ENCODE measurements at places on chromosomes 16 and 17.

DNA sequence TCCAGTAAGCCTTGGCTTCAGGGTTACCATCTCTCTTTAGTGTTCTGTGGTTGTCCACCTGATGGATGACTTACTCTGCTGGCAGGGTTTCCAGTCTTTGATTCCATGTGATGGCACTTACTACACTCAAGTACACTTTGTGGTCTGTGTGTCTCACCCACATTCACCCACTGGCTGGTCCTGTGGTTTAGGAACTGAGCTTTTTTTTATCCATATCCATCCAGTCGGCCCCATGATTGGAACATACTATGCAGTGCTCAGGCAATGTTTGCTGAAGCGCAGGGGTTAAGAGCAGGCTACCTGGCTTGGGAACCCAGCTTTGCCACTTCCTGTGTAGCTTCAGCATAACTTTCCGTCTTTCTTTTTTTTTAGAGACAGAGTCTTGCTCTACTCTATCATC is 2.8 kb upstream of the FUS start:
- DNase-seq = no peak

DNA sequence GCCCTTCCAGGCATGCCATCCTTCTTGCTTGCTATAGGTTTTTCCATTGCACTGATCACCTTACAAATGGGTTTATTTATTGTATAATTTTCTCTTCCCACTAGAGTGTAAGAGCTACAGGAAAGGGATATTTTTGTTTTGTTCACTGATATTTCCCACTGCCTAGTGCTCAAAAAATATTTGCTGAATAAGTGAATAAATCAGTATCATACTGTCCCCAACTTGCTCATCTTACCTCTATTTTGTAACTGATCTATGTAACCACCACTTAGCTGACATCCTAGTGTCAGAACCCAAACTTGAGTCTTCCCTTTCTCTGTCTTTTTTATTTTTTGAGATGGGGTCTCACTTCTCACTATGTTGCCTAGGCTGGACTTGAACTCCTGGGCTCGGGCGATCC is 87.6 kb upstream of the TBC1D3K start:
- no peak for DNase-seq

DNA sequence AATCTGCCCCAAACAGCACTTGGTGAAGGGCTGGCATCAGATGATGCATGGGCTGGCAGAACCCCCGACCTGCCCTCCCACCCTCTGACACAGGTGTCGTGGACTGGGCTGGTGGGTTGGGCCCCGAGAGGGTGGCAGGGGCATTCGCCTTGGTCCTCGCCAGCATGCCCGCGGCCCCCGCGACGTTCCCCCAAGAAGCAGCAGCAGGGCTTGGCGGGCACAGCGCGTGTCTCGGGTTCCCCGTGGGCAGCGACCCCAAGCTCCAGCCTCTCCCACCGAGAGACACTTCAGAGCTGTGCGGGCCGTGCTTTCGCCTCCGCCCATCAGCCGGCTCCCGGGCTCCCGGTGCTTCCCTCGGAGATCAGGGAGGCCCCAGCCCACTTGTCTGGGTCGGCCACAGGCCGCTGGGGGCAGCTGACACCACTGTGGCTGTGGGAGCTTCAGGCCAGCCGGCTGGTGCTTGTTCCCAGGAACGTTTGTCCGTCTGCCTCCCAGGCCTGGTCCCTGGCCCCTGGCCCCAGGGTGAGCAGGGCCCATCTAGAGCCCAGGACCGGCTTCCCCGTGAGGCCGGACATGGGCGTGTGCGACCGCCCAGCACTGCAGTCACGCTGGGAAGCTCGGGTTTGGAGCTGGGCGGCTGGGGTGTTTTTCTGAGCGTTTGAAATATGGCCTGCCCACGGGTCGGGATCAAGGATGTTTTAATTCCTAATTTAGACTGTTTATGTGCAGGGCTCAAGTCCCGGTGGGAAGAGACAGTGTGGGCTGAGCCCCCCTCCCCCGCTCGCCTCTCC is 16.6 kb downstream of the CACNA1H start:
- no peak for DNase-seq

DNA sequence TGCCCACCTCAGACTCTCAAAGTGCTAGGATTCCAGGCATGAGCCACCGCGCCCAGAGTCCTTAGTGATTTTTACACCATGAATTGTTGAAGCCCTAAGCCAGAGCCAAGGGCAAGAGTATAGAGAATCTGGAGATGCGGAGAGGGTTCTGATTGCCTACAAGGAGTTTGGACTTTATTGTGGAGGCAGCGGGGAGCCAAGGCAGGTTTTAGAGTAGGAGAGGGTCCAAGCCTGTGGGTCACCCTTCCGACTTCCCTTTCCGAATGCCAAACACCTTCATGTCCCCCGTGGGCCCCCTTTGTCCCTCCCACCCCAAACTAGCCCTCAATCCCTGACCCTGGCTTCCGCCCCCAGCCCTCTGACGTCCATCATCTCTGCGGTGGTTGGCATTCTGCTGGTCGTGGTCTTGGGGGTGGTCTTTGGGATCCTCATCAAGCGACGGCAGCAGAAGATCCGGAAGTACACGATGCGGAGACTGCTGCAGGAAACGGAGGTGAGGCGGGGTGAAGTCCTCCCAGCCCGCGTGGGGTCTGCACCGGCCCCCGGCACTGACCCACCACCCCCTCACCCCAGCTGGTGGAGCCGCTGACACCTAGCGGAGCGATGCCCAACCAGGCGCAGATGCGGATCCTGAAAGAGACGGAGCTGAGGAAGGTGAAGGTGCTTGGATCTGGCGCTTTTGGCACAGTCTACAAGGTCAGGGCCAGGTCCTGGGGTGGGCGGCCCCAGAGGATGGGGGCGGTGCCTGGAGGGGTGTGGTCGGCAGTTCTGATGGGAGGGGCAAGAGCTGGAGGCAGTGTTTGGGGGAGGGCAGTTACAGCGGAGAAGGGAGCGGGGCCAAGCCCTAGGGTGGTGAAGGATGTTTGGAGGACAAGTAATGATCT is 7.1 kb downstream of the MIEN1 start:
- DNase-seq = no peak

GRCh38 chr17:75637551-75637950 is 4.3 kb downstream of the SMIM5 start:
- DNase-seq = no peak

- DNase-seq = peak; percentile 13
Measured at GRCh38 chr17:50087246-50087911, 7.8 kb upstream of the PDK2 start.

GRCh38 chr17:71486261-71486660 is 634.6 kb upstream of the SOX9 start:
- DNase-seq = no peak

DNA sequence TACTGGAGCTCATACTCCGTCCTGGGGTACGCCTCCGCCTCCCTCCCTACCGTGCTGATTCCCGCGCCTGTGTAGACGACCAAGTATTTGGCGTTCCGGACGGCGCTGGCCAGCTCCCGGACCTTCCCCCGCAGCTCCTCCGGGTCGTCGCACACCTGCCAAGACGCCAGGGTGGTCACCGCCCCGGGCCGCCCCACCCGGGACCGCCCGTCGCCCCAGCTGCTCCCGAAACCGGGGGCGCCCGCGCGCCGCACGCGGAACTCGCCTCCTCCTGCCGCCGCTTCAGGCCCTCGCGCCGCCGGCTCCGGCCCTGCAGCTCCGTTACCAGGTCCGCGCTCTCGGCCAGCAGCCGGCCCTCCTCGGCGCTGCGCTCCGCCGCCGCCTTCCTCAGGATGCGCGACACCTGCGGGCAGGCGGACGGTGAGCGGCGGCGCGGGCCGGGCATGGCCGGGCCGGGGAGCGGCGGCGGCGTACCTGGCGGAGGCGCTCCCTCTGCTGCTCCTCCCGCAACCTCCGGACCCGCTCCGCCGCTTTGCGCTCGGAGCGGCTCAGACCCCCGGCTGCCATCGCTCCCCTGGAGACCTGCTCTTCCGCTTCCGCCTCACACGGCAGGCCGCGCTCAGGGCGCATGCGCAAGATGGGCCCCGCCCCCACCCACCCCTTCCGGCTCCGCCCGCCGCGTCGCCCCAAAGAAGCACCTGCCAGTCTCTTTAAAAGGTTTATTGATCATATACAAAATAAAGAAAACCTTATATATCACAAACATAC is at the start of gene SIRT7:
TSS of gene SIRT7 (minus strand) at position 612 of the 768 bp plus-strand sequence. CDS start at position 567, 45 bp downstream.
- peak; percentile 78 for DNase-seq

GRCh38 chr16:54933281-54934011 is 2.8 kb downstream of the IRX5 start:
- DNase-seq = no peak

- no peak for DNase-seq
Measured at GRCh38 chr16:31377210-31377903, 15.8 kb upstream of the ITGAD start.

DNA sequence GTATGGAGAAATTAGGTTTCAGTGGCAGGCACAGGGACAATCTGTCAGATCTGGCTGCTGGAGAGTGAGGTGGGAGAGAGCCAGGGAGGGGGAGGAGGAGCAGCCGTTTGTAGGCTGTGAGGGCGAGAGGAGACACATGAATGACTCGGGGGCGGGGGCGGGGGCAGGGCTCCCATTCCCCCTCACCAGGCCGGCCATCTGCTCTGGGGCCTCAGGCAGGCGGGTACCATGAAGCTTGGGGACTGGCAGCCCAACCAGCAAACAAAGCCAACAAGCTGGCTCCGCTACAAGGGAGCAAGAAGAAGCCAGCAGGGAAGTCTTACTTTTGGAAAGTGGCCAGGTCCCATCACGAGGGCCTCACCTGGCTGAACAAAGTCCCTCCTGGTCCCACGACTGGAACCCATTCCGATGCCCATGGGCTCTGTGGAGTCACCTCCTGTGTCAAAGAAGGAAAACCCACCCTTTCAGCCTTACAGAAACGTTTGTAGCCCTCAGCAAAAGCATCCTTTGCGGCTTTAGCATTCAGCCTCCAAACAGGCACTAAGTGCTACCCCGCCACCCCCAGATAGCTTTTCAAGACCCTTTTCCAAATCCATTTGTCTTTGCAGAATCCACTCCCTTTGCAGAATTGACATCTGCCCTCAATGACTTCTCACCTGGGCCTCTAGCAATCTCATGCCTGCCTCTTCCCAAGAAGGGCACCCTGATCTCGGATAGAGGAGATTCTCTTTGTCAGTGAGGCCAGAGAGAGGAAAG is 9.2 kb upstream of the SSTR2 start:
- no peak for DNase-seq

DNA sequence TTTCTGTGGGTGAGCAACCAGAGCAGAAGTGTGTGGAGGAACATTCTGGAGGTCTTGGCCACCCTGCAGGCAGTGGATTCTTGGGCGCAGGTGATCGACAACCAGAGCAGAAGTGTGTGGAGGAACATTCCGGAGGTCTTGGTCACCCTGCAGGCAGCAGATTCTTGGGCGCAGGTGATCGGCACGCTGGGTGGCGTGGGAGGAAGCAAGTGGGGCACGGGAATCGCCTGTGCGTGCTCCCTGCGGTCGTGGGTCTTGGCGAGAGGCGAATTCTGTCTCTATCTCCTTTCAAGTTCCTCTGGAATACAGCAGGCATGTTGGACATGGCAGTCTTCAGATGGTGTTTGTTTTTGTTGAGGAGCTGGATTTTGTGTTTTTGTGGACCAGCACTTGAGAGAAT is 30.7 kb upstream of the ZNF750 start:
- DNase-seq = no peak

DNA sequence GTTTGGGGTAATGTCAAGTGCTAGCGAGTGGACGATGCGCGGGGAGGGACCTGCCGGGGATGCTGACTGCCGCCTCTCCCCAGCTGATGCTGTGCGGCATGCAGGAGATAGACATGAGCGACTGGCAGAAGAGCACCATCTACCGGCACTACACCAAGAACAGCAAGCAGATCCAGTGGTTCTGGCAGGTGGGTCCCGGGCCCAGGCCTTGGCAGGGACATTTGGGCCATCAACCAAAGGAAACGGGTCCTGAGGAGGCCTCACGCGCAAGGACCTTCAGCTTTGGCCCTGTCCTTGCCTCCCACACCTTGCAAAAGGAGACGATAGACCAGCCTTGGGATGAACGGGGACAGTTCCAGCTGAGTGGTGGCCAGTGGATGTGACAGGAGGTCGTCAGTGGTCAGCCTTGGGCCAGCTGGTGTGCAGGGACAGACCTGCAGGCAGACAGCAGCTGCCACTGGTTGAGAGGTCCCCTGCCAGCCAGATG is 13.6 kb upstream of the CLEC18A start:
- no peak for DNase-seq
